ENCODE measurements at places on chromosomes 7 and 10. TPM values are rescaled to one million over a fixed set of nuclear protein-coding genes. Genes with fewer than 3 reads are reported as not detected.

The AOAH gene
- polyA plus RNA-seq, result 1.9 TPM

The MUC3A gene
- not detected for polyA plus RNA-seq

The ZNF25 gene
- polyA plus RNA-seq, result 4.7 TPM

The SDHAF3 gene
- polyA plus RNA-seq, result 28.4 TPM

- DNase-seq, result no peak
- peaks cover 66% of the 10 kb centered on the region for H3K27me3 ChIP-seq
- H3K36me3 ChIP-seq, result no peaks in the 10 kb centered on the region
Observed at GRCh38 chr10:123781956-123782500, 109.6 kb downstream of the CPXM2 start.

DNA sequence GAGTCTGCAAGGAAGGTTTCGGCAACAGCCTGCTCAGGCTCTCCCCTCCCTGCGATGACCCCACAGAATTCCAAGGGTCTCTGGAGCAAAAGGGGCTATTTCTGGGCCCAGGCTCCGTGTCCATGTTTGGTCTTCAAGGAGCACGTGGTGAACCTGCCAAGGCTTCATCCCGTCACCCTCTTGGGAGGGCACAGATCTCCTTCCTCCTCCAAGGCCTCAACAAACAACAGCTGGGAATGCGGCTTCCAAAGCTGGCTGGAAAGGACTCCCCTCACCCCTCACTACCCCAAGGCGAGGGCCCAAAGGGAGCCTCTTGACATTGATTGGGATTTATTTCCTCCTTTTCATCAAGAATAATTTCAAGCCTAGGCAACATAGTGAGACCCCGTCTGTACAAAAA, 14.0 kb upstream of the KPNA7 start:
- H3K36me3 ChIP-seq, result no peaks in the 10 kb centered on the region
- H3K4me3 ChIP-seq, result no peak overlapping the region
- DNase-seq, result no peak
- peaks cover 8% of the 10 kb centered on the region for H3K27me3 ChIP-seq
- H3K27ac ChIP-seq, result no peak overlapping the region

GRCh38 chr10:93309062-93309461, 173.1 kb downstream of the MYOF start:
- H3K27ac ChIP-seq, result no peak overlapping the region
- peaks cover 14% of the 10 kb centered on the region for H3K27me3 ChIP-seq
- H3K36me3 ChIP-seq, result no peaks in the 10 kb centered on the region

DNA sequence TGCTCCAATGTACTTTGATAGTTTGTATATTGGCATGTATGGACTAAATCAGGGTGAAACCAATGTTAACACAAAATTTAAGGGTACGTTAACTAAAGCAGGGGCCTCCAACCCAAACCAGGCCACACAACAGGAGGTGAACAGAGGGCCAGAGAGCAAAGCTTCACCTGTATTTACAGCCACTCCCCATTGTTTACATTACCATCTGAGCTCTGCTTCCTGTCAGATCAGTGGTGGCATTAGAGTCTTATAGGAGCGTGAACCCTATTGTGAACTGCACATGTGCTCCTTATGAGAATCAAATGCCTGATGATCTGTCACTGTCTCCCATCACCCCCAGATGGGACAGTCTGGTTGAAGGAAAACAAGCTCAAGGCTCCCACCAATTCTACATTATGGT, 62.0 kb upstream of the SCIN start:
- no peaks in the 10 kb centered on the region for H3K4me1 ChIP-seq
- H3K27ac ChIP-seq, result no peak overlapping the region
- no peak overlapping the region for H3K4me3 ChIP-seq
- no peaks in the 10 kb centered on the region for H3K36me3 ChIP-seq

GRCh38 chr10:47331491-47331890, 9.2 kb downstream of the GDF2 start:
- no peaks in the 10 kb centered on the region for H3K36me3 ChIP-seq
- no peak overlapping the region for H3K27ac ChIP-seq
- H3K4me1 ChIP-seq, result no peaks in the 10 kb centered on the region

DNA sequence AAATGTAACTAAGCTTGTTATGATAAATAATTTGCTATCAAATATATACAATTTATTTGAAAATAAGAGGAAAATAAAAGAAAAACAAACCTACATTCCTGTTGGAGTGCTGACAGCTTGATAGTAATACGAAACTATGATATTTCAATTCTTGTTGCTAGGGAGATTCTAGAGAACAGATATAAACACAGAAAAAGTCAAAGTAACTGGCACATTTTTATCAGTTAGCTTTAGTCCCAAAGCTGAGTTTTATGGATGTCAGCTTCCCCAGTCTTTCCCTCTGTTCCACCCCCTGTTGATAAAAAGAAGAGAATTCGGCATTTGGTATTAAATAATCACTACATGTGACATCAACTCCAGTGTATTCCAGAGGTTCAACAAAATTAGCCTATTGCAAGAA, 1134.0 kb downstream of the XPNPEP1 start:
- DNase-seq, result no peak
- no peak overlapping the region for H3K4me3 ChIP-seq
- H3K27ac ChIP-seq, result no peak overlapping the region
- no peaks in the 10 kb centered on the region for H3K27me3 ChIP-seq
- no peaks in the 10 kb centered on the region for H3K36me3 ChIP-seq

DNA sequence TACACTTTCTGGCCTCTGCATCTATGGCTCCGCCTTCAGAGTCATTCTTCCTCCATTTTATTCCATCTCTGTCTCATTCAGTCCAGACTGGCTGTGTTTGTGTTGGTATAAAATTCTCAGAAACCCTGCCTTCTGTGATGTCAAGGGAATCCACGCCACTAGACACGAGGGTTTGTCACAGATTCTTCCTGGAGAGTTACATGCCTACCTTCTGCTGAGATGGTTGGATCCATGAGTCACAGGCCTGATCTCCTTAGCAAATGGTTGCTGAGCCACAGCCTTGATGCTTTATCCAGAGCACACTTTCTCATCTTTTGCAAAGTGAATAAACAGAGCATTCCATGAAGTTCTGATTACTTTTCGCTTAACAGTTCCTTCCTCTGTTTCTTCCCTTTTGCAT, 35.9 kb upstream of the TSPAN33 start:
- H3K27me3 ChIP-seq, result no peaks in the 10 kb centered on the region
- no peaks in the 10 kb centered on the region for H3K36me3 ChIP-seq
- H3K4me3 ChIP-seq, result no peak overlapping the region
- no peak for DNase-seq
- no peak overlapping the region for H3K27ac ChIP-seq
- H3K4me1 ChIP-seq, result peaks cover 7% of the 10 kb centered on the region
